ENCODE measurements at places on chromosomes 2 and 18.

DNA sequence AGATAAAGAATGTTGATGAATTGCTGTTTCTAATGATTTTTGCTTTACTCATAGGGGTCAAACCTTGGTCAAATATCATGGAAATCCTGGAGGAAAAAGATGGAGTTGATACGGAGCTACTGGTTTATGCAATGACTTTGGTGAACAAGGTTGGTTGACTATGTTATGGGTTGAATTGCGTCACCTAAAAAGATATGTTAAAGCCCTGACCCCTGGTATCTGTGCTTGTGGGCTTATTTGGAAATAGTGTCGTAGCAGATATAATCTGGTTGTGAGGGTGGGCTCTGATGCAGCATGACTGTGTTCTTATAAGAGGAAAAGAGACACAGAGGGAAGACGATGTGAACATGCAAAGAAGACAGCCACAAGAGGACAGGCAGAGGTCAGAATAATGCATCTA lies 226.2 kb downstream of the TPGS2 start:
- DNase-seq: no peak

- no peak for DNase-seq
These were observed 163.3 kb upstream of the SERPINE2 start for GRCh38 chr2:224202281-224202865.

DNA sequence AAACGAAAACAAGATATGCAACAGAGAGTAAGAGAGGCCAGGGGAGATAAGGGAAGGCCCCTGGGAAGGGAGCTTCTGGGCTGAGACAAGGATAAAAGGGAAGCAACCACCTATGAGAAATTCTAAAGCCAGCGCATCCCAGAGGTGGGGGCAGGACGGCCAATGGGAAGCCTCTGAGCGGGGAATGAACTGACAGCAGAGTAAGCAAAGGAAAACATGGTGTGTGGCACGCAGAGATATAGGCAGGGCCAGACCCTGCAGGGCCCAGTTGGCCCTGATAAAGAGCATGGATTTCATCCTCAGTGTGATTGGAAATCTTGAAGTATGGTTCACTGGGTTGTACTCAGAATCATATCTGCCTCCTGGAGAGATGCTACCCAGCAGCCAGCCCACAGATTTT lies 78.7 kb downstream of the IRS1 start:
- DNase-seq: no peak

DNA sequence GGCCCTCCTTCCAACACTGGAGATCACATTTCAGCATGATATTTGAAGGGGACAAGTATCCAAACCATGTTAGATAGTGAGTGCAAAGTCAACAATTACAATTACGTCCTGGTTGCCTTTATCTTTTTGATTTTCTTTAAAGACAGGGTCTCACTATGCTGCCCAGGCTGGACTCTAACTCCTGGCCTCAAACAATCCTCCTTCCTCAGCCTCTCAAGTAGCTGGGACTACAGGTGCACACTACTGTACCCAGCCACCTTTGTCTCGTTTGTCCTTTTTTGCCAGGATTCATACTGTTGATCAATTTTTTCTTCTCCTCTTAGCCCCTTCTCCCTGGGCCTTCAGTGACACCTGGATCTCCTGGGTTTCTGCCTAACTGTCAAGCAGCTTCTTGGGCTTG lies 240.5 kb upstream of the FANCL start:
- DNase-seq: no peak

- no peak for DNase-seq
These were observed 67.0 kb downstream of the FEZ2 start for GRCh38 chr2:36530983-36531354.

DNA sequence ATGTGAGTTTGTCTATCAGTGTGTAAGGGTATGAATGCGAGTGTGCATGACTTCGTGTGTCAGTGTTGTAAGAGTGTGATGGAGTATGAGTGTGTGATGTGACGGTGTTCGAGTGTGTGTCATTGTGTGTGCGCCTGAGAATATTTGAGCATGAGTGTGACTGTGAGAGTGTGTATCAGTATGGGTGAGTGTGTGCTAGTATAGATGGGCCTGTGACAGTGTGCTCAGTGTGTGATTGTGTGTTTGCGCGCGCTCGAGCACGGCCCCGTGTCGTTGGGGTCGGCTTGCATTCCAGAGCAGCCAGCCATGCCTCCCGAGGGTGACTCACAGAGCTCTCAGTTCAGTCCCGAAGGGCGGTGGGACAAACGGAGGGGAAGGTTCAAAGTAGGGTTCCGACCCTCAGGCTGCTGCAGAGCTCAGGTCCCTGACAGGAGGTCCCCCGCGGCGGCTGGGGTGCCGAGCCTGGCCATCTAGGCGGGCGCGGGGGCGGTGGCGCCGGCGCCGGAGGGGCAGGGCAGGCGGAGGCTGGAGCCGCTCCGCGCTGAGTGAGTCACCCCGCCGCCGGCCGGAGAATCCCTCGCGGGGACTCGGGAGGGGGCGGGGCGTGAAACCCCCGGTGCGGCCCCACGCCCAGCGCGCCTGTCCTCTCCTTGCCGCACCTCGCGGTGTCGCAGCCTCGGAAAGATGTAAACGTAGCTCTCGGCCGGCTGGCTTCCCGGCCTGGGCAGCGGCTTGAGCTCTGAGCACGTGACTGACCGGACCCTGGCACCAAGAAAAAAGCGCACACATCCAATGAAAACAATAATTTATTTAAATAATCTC lies 3.8 kb downstream of the DLX2 start:
- DNase-seq: peak; percentile 46

GRCh38 chr2:125259451-125259850 lies 1234.4 kb downstream of the CNTNAP5 start:
- DNase-seq: no peak

- no peak for DNase-seq
These were observed 354.7 kb downstream of the EIPR1 start for GRCh38 chr2:3022841-3023372.

- no peak for DNase-seq
These were observed 3.5 kb upstream of the ATL2 start for GRCh38 chr2:38380397-38381130.

Data from WTC11 (cell line).